ENCODE measurements at places on chromosomes 5 and 9.

DNA sequence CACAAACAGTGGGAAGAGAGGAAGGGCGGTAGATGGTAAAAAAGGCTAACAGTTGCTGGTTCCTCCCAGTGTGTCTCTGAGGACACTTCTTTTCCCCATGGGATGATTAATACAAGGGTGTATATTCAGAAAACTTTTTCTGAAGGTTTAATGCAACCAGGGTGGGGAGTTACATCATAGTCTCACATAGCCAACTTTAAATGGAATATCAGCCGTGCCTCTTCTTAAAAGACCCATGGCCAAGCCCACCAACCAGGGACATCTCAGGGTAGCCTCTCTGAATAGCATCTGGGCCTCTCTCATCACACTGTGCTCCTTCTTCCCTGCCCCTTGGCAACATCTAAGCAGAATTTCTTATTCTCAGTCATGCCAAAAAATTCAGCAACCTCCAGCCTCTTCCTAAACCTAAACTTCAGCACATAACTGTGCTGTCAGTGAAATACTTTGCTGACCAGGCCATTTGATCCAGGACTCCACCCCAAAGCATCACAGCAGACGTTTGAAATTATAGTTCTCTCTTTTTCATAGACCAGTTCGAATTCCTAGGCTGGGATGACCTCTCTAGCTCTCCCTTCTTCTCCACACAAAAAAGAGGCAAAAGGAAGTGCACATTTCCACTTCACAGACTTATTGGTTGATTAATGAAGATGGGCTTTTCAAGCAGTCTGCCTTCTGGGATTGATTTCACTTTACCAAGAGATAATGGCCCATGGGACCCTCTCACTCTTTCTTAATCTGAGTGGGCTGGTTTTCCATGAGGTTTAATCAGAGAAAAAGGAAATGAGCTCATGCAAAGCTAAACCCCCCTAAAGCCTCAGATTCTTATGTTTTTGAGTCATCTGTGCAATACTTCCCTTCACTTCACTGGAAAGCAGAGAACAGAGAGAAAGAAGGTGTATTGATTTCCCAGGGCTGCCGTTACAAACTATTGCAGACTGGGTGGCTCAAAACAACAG, 85.1 kb upstream of the RAI14 start:
- peak; percentile 56 for DNase-seq

GRCh38 chr5:176540476-176540899, 3.3 kb upstream of the RNF44 start:
- DNase-seq, result no peak

- no peak for DNase-seq
These were observed 26.9 kb upstream of the SH3TC2 start for GRCh38 chr5:149089796-149090195.

DNA sequence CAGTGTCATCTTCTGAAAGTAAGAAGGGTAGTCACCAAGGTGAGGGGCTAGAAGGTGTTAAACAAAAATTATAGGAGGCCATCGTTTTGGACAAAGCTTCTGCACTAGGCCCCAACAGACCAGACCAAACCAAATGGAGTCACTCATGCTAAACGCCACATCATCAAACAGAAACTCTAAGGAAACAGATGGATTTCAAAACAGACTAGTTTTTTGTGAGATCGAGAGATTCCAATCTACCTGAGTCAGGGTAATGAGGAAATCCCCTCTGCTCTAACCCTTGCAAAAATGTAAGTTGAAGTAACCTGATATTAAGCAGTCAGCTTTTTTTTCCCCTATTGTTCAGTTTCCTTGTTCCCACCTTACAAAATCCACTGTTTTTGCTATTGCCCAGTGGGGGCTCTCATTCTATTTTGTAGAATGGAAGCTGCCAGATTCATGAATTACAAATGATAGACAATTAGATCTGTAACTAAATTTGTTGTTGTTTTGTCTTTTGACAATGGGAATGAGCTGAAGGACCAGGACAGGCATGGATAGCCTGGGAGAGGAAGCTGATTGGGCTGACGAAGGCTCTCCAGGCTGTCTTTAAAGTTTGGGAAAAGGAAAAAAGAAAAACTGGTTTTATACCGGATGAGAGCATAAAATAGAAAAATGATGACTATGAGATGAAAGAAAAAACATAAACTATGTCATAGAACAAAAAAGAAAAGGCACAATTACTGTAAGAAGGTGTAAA, 94.7 kb upstream of the ADAMTSL1 start:
- DNase-seq, result no peak

DNA sequence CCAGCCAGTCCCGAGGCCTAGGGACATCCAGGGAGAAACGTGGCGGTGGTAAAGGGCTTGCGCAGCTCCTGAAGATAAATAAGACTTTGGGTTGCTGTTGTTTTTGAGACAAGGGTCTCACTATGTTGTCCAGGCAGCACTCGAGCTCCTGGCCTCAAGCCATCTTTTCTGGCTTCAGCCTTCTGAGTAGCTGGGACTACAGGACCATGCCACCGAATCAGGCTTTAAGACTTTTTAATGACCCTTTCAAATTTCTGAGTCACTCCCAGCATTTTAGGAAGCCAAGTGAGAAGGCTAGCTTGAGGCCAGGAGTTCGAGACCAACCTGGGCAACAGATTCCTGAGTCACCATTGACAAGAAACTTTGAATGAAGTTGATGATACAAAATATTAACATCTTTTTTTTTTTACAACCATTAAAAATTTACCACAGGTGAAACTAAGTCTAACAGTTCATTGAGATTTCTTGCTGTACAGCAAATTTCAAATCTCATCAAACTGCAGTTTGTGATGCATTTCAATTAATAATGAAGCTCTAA, 817 bp upstream of the GNE start:
- no peak for DNase-seq

DNA sequence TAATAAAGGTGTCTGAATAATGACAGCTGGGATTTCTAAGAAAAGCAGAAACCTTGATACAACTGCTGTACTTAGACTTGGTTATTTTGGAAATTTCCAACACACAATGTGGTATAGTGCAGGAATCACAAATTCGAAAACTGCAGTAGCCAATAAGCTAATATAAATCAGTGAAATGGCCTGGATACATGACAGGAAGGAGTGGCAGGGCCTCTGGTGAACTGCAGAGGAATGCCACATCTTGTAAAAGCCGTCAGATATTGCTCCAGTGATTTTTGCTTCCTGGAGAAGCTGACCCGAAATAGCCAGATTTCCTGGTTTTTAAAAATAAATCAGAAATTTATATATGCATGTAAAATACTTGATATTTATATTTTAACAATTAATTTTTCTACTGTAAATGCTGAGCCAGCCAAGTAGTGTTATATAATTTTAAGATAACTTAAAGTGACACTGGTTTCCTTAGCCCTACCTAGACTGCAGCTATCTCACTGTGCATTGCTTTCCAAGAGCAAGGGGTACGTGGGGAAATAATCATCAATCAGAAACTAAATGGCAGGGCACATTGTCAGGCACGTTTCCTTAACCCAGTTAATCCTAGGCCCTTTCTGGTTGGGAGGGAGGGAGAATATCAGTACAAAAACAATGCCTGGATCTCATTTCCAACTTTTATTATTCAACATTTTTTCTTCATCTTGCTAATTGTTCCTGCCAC, 182.4 kb downstream of the RASEF start:
- no peak for DNase-seq

DNA sequence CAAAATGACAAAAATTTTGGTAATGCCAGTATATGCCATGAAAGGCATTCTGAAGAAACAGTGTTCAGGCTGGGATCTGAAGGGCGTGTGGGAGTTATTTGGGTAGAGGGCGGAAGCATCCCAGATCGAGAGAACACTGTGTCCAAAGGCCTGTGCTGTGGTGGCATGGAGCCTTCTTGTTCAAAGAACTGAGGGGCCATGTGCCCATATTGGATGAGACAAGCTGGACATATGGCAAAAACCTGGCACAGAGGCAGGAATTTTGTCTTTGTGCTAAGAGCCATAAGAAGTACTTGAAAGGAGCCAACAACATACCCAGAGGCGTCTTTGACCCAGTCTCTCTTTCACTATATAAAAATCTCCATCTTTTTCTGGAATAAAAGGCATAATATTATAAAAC, 128.0 kb downstream of the SYK start:
- no peak for DNase-seq

DNA sequence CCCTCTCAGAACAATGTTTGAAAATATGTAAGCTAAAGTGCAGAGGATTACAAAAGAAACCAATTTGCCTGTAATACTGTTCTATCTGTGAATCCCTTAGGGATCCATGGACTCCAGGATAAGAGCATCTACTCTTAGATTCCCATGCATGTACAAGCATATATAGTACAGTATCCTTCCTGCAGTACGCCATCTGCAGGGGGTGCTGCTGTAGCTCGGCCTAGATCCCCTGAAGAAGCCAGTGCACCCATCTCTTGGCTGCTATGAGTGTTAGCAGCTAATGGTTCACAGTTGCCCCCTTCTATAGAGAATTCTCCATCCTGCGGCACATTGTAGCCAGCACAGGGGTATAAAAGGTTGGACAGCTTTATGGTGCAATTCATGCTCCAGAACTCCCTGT, 61.8 kb upstream of the SLC30A5 start:
- DNase-seq, result no peak

GRCh38 chr9:136455043-136456002, 15.7 kb upstream of the INPP5E start:
- DNase-seq, result no peak

DNA sequence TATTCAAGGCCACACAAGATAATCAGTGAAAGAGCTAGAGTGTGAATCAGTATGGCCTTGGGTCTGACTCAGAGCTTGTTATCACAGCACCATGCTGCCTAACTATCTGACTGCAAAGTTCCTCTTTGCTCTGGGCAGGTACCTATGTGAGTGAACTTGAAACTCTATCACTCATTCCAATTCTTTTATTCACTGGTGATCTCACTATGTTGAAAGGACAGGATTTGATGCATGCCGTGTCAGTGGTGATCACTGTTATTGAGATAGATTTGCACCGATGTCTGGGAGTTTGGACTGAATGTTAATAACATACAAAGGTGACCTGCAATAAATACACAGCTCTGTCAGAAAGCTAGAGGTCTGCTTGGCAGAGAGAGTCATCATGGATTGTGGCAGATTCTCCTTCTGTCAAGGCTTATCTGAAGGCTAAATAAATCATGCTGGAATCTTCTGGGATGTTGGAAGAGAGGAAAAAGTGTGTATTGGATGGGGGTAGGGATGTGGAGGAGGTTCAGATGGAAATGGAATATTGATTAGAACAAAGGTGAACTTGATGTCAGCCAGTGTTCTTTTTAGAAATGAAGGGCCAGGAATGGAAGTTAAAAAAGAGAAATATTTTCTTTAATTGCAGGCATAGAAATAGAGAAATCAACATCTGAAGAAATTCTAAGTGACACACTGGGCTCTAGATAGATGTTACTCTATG, 91.8 kb upstream of the TNC start:
- DNase-seq, result no peak

GRCh38 chr5:149323210-149323609, 22.1 kb upstream of the GRPEL2 start:
- no peak for DNase-seq

GRCh38 chr9:71269859-71270258, 148.4 kb upstream of the TRPM3 start:
- DNase-seq, result no peak

DNA sequence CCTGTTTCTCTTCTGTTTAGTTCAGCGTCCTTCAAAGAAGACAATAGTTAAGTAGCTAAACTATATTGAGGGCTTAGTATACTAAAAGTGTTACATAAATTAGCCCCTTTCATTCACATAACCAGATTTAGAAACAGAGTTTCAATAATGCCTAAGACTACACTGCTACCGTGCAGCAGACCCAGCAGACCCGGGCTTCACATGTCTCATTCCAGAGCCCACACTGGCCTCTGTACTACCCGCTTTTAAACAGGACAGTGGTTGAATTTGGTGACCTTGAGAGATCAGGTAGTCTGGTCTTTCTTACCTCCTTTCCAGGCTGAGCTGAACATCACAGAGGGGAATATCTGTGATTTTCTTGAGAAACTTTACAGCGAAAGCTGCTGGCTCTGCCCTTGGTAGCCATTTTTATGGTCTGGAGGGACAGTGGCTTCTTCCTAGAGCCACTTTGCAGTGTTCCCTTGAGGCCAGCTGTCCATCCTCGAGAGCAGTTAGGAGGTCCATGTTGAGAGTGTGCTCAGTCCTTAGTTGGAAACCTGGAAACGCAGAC, 56.5 kb downstream of the SLC22A5 start:
- DNase-seq, result no peak

GRCh38 chr5:54905942-54906537, 79.4 kb downstream of the ESM1 start:
- peak; percentile 22 for DNase-seq

DNA sequence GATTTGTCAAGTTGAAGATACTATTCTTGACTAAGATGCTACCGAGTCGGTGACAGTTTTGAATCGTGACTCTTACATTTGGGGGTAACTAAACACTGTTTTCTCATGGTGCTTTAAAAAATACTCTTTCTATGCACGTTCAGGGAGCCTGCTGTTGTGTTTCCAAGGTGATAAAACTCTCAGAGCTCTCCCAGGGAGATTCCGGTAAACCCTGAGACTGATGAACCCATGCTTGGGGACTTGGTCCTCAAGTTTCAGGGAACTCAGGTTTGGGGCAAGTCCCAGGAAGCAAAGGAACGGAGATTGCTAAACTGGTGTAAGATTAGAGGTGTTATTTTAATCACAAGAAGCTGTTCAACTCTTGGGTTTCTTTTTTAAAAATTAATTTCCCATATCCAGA, 1.4 kb downstream of the GDA start:
- no peak for DNase-seq

DNA sequence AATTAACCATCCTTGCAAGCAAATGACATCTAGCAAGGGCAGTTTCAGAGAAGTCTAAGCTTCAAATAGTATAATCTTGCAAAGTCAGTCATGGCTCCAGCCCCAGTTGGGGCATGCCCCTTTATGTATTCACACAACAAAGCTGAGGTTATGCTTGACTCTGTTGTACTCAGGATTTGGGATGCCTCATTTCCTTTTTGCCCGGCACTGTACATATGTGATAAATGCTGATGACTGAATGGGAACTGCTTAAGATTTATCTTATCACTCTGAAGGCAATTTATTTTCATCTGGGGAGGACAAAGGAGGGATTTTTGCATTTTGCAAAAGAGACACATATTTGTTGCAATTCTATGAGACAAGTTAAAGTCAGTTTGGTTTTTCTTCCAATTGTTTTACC, 219.2 kb downstream of the TRPM3 start:
- DNase-seq, result no peak

GRCh38 chr5:174047472-174048099, 2.1 kb downstream of the NSG2 start:
- DNase-seq, result no peak

GRCh38 chr9:17824616-17825264, 245.9 kb downstream of the SH3GL2 start:
- DNase-seq, result no peak

DNA sequence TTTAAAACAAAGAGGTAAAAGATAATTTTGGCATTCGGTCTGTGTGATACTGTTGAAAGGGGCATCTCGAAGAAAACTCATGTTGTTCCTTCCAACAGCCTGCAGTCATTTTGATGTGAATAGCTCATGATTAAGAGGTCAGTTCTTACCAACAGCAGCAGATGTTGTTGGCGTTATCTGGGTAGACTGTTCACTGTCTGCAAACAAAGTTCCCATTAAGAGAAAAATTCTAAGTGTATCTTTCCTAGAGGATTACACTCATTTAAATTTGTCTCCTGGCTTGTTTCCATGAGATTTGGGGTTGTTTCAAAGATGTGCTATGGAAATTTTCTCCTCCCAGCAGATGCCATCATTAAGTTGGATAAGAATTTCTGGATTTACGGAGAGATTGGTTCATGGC, 138.2 kb upstream of the RORB start:
- DNase-seq, result no peak

GRCh38 chr9:108549184-108549583, 306.6 kb downstream of the ACTL7B start:
- DNase-seq, result no peak

Measured in MG63 (cell line).